ENCODE measurements at places on chromosomes 12 and 14.

DNA sequence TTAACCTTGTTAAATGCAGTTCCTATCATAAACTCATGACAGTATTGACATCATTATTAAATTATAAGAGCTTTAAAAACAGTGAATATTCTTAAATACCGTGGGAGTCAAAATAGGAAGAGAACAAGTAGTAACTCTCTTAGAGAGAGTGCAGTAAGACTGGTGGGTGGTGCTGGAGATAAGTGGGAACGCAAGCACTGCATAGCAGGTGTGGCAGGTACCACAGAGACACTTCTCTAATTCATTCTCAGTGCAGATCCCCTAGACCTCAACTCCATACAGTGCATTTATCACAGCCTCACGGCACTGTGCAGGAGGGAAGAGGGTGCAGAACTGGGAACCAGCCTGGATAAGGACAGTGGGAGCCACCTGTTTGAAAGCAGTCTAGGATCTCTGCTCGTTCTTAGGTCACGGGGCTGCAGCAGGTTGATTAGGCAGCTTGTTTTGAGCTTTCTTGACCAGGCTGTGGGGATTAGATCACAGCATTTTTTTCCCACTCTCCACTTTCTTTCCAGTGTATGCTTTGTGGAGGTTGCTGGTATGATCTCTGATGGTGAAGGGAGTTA, 165.6 kb downstream of the PRKCH start:
- DNase-seq: no peak

DNA sequence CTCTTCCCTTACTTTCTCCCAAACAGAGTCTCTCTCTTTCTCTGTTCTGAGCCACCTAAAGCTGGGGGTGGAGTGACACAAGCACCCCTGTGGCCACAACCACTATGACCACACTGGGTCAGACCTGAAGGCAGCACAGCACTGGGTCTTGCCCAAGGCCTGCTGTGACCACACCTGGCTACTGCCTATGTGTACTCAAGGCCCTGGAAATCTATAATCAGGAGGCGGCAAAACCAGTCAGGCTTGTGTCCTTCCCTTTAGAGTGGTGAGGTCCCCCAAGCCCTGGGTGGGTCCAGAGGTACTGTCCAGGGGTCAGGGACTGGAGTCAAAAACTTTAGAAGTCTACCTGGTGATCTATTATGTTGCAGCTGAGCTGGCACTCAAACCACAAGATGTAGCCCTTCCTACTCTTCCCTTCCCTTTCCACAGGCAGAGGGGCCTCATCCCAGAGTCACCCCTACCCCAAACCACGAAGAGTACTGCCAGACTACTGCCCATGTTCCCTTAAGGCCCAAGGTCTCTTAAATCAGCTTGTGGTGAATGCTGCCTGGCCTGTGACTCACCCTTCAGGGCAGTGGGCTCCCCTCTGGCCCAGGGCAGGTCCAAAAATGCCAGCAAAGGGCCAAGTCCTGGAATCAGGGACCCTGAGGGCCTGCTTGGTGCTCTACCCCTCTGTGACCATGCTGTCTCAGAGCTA, 179.8 kb upstream of the DYRK2 start:
- no peak for DNase-seq

GRCh38 chr14:28630100-28630499, 136.5 kb upstream of the FOXG1 start:
- DNase-seq: no peak

- no peak for DNase-seq
These were observed 66.4 kb upstream of the SLC38A4 start for GRCh38 chr12:46892034-46892705.

DNA sequence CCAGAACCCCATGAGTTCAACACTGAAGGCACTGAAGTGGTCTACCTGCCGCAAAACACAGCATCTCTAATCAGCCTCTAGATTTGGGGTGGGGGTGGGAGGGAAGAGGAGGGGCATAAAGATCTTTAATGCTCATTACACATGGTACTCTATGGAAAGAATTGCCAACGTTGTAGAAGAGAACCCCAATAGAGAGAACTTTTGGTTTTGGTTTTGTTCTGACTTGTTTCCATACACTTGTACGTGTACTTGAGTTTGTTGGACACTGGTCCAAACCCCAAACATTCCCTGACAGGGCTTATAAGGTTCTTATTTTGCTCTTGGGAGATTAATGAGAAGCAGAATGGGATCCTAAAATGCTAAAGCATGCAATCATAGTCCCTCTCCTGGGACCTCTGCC, 31.0 kb downstream of the GNPTAB start:
- no peak for DNase-seq

- DNase-seq: no peak
These were observed 52.9 kb downstream of the PHLDA1 start for GRCh38 chr12:75978677-75979076.

DNA sequence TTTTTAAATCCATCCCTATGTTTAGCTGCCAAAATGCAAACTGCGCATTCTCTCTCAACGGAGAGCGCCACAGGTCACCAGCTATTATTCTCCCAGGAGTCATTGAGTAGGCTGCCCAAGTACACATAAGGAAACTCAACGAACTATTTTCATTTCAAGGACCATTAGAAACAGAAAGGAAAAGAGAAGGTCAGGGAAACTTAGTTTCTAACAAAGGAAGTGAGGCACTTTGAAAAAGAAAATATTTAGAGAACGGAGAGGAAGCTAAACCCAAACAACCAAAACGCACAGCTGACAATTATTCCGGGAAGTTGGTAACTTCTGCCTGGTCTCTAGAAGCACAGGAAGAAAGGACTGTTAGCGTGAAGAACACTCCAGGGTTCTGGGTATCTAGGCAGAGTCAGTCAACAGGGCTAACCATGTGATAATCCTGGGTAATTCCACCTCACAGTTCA, 23.5 kb downstream of the GPHB5 start:
- DNase-seq: no peak

DNA sequence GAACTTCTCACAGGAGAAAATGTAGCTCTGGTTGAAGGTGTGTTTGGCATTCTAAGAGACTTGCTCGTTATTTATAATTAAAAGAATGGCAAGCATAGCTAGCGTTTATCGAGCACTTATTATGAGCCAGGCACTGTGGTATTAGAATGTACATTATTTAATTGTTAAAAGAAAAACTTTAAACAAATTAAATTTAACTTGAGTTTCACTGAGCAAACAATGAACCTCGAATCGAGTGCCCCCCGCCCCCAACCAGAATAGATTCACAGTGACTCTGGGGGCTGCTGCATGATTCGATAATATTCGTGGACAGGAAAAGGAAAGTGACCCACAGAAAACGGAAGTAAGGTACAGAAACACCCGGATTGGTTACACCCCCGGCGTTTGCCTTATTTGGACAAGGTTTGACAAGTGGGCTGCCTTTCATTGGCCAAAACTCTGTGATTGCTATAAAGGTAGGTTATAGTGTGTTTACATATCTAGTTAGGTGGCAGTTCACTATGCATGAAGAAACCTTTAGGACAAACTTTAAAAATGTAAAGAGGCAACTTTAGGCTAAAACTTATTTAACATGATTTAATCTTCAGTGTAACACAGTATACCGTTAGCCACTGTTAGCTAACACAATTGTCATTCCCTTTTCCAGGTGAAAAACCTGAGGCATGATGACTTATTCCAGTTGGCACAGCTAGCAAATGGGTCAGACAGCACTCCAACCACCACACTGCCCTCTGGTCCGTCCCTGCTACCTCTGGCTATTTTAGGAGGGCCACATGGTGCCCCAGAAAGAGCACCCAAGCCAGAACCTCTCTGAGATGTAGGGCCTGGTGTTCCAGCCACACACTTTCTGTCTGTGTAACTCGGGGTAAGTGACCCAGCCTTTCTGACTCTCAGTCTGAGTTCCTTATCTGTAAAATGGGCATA, 7.1 kb downstream of the SCNN1A start:
- DNase-seq: no peak

DNA sequence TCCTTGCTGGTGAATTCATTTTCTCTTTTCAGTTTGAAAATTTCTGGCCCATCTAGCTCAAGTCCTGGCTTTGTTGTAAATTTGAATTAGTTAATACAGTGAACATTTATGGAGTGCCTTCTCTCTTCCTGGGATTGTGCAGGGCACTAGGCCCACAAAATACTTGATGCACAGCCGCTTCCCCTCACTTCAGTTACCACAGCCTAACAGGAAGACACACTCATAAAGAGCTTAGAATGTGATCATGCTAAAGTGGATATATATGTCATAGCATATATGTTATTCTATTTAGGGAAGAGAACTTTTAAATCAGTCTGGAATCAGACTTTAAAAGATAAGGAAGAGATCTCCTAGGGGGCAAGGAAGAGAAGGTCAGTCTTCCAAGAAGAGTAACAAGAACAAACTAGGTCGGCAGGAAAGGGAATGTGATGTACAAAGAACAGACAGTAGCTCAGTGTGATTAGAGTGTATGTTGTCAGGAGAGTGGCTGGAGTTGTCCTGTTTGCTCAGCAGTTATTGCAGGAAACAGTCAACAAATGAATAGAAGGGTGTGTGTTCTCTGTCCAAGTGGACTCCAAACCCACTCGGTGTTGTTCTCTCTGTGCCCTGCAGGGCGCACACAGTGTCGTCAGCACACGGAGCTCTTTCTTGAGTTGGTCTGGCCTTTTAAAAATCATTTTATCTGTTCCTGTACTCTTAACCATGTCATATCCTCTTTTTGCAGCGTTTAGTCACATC, 74.4 kb downstream of the DAAM1 start:
- no peak for DNase-seq

DNA sequence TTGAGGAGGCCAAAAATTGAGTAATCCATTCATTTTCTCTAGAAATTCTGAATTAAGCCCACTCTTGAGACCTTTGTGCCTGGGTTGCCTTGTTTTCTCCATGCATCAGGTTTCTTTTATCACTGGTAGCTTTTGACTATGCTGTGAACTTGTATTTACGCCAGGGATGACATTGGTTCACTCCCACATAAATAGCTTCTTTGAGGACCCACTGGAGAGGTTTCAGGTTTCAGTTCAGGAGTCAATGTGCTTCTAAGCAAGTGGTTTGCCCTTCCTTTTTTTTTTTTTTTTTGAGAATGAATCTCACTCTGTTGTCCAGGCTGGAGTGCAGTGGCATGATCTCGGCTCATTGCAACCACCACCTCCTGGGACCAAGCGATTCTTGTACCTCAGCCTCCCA, 10.2 kb upstream of the SLC17A8 start:
- DNase-seq: no peak

DNA sequence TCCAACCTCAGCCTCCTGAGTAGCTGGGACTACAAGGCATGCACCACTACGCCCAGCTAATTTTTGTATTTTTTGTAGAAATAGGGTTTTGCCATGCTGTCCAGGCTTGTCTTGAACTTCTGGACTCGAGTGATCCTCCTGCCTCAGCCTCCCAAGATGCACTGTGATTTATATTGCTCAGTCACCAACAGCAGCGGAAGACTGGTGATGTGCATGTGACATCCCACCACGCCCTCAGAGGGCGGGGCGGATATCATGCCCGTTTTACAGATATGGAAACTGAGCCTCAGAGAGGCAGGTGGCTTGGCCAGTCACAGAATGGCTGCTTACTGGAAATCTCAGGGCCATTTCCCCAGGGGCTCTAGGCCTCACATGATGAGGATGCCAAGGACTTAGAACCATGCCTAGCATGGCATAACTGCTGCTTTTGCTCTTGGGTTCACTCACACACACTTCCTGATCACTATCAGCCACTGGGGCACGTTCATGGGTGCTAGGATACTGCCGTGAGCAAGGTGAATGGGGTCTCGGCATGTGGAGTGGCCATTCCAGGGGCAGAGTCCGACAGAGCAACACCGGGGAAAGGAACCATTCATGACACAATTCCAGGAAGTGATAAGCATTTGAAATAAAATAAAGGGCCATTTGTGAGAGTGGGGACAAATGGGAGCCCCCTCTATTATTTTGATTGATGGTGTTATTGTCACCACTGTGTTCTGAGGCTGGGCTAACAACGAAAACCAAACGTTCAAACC, 31.9 kb downstream of the RBM19 start:
- no peak for DNase-seq

- no peak for DNase-seq
These were observed 594.7 kb downstream of the CCER1 start for GRCh38 chr12:90360300-90360699.

Measured in activated T-helper 1 cell treated with Interleukin-2 at 50 U/mL for 16 hours (primary cell).